ENCODE measurements at places on chromosomes 1 and 21.

GRCh38 chr1:109134423-109134822 is 20.5 kb downstream of the ELAPOR1 start:
- no peak for DNase-seq

DNA sequence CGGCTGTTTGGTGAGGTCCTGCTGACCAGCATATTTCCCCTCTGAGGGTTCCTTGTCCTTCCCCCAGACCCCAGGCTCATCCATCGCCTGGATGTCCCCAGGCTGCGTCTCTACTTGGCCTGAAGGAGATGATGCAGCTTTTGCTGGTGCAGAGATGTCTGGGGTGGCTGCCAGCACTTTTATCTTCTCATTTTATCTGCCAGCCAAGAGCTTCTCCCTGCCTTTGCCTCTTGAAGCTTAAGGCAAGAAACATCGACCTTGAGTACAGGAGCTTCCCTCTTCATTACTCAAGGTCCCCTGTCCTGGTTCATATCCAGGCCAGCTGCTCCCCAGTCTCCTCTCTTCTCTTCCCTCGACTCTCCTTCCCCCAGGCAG is 9.2 kb upstream of the H6PD start:
- DNase-seq: no peak

GRCh38 chr1:71774705-71775104 is 507.6 kb downstream of the NEGR1 start:
- DNase-seq: no peak

DNA sequence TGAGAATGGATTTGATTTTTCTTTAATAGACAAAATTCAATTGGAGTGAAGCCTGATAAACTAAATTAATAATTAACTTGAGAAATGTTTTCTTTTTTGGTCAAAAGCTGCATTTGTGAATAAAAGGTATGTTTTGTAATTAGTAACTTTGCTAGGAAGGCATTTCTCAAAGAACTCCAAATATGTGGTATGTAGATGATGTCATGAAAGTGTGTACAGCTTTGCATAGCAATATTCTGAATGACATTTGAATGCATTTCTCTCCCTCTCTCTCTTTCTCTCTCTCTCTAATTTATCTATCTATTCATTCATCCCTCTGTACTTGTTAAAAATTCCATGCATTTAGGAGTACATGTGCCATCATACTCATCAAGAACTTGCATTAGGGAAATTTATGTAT is 109.1 kb upstream of the ADAMTS5 start:
- DNase-seq: no peak

Data from GM18507 (cell line).